ENCODE measurements at places on chromosomes 4 and X.

DNA sequence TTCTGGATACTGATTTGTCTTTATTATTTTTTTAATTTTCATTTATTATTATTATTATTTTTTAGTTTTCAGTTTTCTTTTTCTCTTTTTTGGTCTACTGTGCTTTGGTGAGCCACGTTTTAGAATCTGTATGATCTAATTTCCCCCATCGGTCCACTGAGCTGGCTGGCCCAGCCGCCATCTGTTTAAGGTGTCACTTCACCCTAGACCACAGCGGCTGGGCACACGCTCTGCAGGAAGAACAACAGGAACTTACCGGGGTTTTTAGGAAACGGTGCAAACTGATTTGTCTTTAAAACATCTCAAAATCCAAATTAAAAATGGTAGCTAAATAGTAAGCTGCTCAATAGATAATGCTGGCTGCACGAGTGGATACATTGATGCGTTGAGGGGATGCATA, 48.8 kb upstream of the AMOT start:
- H3K36me3 ChIP-seq = no peaks in the 10 kb centered on the region
- H3K27ac ChIP-seq = no peak overlapping the region
- no peak for ATAC-seq
- H3K27me3 ChIP-seq = no peaks in the 10 kb centered on the region
- no peaks in the 10 kb centered on the region for H3K4me1 ChIP-seq

DNA sequence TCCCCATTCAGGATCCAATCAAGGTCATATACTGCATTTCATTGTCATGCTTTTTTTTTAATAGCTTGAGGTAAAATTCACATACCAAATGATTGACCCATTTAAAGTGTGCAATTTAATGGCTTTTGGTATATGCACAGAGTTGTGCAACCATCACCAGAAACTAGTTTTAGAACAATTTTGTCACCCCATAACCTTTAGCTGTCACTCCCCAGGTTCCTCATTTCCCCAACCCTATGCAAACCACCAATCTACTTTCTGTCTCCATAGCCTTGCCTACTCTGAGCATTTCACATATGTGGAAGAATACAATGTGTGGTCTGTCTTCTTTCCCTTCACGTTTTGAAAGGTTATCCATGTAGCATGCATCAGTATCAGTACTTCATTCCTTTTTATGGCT, 1.4 kb upstream of the SMAD1 start:
- no peak overlapping the region for H3K27ac ChIP-seq
- H3K27me3 ChIP-seq = no peaks in the 10 kb centered on the region
- no peak overlapping the region for H3K4me3 ChIP-seq
- ATAC-seq = no peak
- peaks cover 35% of the 10 kb centered on the region for H3K4me1 ChIP-seq
- no peaks in the 10 kb centered on the region for H3K36me3 ChIP-seq

GRCh38 chr4:147633643-147634042, 16.4 kb downstream of the TMEM184C start:
- no peaks in the 10 kb centered on the region for H3K27me3 ChIP-seq
- H3K27ac ChIP-seq = no peak overlapping the region
- H3K4me1 ChIP-seq = no peaks in the 10 kb centered on the region
- no peak for ATAC-seq

GRCh38 chr4:10958226-10958856, 273.8 kb upstream of the CLNK start:
- no peaks in the 10 kb centered on the region for H3K36me3 ChIP-seq
- no peak for ATAC-seq
- H3K4me1 ChIP-seq = no peaks in the 10 kb centered on the region
- no peak overlapping the region for H3K27ac ChIP-seq

DNA sequence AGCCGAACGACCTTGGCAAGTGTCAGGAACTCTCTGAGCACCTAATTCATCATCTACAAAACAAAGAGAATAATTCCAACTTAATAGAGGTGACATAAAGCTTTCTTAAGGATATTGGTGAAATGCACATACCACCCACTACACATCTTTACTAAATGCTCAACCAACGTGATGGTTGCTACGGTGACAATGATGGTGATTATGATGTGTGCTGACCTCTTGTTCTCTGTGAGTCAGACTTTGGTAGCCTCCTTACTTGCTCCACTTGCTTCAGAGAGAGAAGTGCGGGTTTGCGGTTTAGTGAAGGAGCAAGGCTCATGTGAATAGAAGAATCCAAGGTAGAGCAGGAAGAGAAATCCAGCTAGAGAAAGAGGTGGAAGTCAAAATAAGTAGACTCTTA, 52.8 kb upstream of the CLNK start:
- no peaks in the 10 kb centered on the region for H3K4me1 ChIP-seq
- no peaks in the 10 kb centered on the region for H3K27me3 ChIP-seq
- H3K27ac ChIP-seq = no peak overlapping the region
- no peak overlapping the region for H3K4me3 ChIP-seq
- ATAC-seq = no peak

DNA sequence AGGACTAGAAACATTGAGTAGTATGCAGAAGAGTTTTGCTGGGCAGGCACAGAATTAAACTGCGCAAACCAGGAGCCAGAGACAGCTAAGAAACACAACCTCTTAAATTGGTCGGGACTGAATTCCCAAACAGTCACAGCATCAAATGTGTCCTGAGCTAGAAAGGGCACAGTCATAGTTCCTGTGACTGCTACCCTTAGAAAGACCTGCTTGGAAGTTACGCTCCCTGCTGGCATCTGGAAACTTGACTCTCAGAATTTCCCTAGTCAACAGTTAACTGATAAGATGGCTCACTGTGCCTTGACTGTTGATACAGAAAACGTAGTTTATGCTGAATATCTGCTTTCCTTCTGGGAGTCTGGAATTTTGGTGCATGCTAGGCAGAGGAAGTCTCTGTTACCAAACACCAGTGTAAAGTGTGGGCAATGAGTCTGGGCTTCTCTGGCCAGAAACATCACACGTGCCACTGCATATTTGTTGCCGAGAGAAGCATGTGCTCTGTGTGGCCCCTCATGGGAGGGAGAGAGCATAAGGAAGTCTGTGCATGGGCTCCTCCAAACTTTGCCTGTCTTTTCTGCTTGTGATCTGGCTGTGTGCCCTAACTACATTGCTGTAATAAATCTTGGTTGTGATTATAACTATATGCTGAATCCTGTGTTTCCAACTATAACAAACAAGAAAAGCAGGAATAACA, 11.6 kb upstream of the EOLA2 start:
- H3K4me3 ChIP-seq = no peak overlapping the region
- H3K4me1 ChIP-seq = no peaks in the 10 kb centered on the region
- H3K27me3 ChIP-seq = no peaks in the 10 kb centered on the region
- no peak overlapping the region for H3K27ac ChIP-seq

GRCh38 chrX:154452823-154453222, 5.3 kb upstream of the PLXNA3 start:
- H3K4me1 ChIP-seq = no peaks in the 10 kb centered on the region
- no peak overlapping the region for H3K27ac ChIP-seq
- no peak for ATAC-seq
- H3K4me3 ChIP-seq = no peak overlapping the region
- H3K36me3 ChIP-seq = peaks cover 40% of the 10 kb centered on the region

GRCh38 chrX:154020536-154021115, 924 bp upstream of the IRAK1 start:
- no peaks in the 10 kb centered on the region for H3K36me3 ChIP-seq
- H3K4me3 ChIP-seq = peak overlapping the region; percentile 67
- H3K27ac ChIP-seq = peak overlapping the region; percentile 92
- H3K4me1 ChIP-seq = peaks cover 29% of the 10 kb centered on the region
- no peak for ATAC-seq
- H3K27me3 ChIP-seq = no peaks in the 10 kb centered on the region

- no peaks in the 10 kb centered on the region for H3K36me3 ChIP-seq
- H3K4me1 ChIP-seq = no peaks in the 10 kb centered on the region
- H3K27me3 ChIP-seq = no peaks in the 10 kb centered on the region
- H3K4me3 ChIP-seq = no peak overlapping the region
These were observed 193.2 kb downstream of the RAPGEF2 start for GRCh38 chr4:159296061-159296460.

DNA sequence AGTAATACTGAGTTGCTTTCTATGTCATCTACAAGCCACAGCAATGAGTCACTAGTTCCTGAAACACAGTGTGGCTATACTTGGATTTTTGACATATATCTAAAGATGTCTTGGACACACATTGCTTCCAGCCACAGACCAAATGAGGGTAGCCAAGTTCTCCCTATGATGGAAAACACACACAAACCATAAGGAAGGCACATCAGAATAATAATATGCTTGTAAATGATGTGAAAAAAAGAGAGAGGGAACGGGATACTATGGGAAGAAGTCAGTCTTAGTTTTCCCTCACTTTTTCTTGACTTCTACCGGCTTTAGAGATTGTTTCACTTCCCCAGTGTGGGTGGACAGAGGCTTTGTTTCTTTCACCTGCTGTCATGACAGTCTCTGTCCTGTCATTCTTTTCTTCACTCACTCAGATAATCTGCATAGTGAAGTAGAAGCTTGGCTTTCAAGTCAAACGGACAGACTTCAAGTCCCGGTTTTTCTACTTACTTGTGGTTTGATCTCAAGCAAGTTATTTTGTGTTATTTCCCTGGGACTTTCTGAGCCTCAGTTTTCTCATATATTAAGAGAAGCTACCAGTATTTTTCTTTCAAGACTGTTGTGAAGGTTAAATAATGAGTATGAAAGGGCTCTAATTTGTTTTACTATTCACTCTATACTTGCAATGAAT, 34.7 kb downstream of the P2RY10 start:
- H3K27ac ChIP-seq = no peak overlapping the region
- H3K36me3 ChIP-seq = no peaks in the 10 kb centered on the region
- no peaks in the 10 kb centered on the region for H3K27me3 ChIP-seq

- H3K27me3 ChIP-seq = no peaks in the 10 kb centered on the region
- H3K4me3 ChIP-seq = no peak overlapping the region
- no peak overlapping the region for H3K27ac ChIP-seq
- peaks cover 11% of the 10 kb centered on the region for H3K36me3 ChIP-seq
- H3K4me1 ChIP-seq = no peaks in the 10 kb centered on the region
These were observed 128.8 kb downstream of the RAB28 start for GRCh38 chr4:13355111-13355880.

- no peak for ATAC-seq
- H3K4me3 ChIP-seq = no peak overlapping the region
- no peaks in the 10 kb centered on the region for H3K27me3 ChIP-seq
- H3K4me1 ChIP-seq = no peaks in the 10 kb centered on the region
- no peaks in the 10 kb centered on the region for H3K36me3 ChIP-seq
These were observed 102.8 kb downstream of the ITIH6 start for GRCh38 chrX:54695231-54695630.

DNA sequence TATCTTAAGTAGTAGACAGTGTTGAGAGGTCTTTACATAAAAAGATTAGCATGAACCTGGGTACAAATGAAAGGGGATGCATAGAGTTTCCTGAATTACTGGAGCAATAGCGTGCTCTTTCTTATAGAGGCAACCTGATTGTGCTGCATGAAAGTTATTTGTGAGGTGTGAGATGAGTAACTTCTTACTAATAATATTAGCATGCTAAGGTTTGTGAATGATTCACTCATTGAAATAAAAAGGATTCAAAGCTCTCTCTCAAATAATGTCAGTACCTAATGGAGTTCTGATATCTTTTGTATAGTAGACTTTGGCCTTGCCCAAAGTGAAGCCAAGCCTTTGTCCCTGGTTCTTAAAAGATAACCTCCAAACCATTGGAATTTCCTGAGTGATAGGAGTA, 131.0 kb upstream of the CXXC4 start:
- H3K4me1 ChIP-seq = peaks cover 5% of the 10 kb centered on the region
- H3K4me3 ChIP-seq = no peak overlapping the region
- ATAC-seq = no peak
- H3K27me3 ChIP-seq = no peaks in the 10 kb centered on the region
- no peak overlapping the region for H3K27ac ChIP-seq

DNA sequence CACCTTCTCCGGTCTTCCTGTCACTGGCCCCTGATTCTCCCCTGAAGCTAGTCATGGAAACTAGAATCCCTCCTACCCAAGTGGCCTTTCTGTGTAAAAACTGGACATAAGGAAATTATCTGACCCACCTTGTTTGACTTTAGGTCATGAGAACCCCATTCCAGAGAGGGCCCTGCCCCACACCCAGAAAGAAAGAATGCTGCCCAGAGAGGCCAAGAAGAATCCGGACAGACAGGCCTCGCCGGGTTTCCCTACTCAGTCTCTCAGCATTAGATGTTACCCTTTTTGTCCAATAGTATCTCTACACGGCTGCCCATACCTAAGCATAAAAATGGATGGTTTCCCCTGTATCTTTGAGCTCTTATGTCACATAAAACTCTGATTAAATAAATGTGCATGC, 83.3 kb upstream of the HELT start:
- H3K36me3 ChIP-seq = no peaks in the 10 kb centered on the region
- no peaks in the 10 kb centered on the region for H3K4me1 ChIP-seq
- no peak overlapping the region for H3K4me3 ChIP-seq

DNA sequence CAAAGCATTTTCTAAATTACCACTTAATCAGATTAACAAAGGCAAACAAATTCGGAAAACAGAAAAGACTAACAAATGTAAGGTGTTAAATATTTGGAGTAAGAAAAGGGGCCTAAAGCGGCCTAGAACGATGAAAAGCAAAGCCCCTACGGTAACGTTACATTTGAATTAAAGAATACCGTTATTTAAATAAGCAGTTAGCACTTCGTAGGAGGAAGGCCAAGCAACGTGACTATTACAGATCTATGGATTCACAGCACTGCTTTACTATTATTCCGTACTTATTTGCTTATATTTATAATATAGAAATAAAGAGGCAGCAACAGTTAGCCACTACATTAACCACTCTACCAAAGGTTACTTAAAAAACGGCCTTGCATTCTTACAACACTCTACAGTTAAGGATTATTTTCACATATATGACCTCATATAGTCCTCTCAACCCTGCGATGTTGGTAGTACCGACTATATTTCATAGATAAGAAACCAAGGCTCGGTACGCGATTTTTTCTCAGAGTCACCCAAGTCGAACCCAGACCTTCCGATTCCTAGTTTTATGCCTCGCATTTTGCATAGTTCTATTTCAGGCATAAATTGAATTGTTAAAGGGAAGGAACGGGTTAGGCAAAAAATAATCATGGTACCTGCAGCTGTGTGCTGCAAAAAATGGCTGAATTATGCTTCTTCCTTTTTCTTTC, 2.9 kb downstream of the KLHL15 start:
- no peaks in the 10 kb centered on the region for H3K36me3 ChIP-seq
- no peaks in the 10 kb centered on the region for H3K27me3 ChIP-seq
- peak overlapping the region; percentile 97 for H3K27ac ChIP-seq
- H3K4me1 ChIP-seq = no peaks in the 10 kb centered on the region
- no peak for ATAC-seq
